ENCODE measurements at places on chromosomes 13 and 19.

DNA sequence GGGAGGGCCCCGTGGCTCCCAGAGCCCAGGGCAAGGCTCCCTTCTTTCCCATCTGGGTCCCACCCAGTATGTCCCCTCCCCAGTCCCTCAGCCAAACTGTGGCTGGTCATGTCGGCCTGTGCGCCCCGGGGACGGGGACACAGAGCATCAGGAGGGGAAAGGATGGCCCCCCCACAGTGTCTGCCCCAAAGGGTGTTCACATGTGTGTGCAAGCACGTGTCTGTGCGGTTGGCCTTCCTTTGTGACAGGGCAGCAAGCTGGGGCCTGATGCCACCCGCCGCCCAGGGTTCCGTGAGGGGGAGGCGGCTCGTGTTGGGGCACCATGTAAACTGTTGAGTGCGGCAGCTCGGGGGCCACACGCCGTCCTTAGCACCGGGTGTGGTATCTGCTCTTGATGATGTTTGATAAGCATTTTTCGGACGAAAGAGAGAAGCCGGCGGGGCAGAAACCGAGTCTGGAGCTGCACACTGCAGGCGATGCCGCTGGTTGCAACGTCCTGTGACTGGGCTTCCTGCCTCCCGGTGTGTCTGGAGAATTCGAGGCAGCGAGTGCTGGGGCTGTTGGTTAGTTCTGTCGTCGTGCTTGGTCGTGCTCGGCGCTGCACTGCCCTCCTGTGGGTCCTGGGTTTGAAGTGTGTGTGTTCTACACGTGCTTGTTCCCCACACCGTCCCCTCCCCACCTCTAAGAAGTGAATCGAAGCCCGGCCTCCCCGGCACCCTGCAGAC, 18.4 kb downstream of the GNA11 start:
- no peak for DNase-seq

DNA sequence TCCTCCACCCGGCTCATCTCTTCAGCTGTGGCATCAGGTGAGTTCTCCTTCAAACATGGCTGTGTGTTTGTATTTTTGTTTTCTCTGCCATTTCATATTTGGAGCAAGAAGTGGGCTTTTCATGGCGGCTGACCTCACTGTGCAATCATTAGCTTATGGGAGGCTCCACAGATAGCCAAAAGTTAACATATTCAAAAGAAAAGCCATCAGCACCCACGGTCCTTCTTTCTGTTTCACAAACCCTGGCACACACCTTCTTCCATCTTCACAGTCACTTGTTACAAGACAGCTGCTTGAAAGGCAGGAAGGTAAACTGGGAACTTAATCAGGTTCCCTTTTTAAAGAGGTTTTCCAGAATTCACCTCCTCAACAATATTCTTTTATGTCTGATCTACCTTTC, 69.3 kb upstream of the ATP12A start:
- DNase-seq = no peak

DNA sequence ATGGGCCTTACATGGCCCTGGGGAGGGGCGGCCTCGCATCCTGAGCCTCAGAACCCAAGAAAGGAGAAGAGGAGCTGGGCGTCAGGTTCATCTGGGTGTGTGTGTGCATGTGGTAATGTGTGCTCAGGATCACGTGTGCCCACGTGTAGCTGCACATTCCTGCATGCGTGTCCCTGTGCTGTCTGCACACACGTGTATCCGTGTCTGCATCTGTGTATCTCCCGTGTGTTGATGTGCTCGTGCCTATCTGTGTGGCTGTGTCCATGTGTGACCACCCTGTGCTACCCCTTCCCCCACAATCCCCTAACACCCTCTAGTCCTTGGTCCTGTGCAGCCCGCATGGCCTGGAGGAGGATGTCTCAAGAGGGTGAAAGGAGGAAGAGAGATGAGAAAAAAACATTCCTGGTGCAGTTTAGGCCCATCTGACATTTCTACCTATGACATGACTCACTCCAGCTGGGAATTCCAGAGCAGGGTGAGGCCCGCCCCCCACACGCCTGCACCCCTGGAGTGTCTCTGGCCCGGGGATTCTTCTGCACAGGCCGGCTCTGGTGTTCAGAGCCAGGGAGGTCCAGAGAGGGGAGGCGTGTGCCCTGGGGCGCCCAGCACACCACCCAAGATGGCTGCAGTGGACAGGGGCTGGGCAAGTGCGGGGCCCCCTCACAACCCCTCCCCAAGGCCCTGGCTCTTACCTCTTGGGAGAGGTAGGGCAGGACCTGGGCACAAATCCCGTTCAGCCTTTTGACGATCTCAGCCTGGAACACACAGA, 7.1 kb downstream of the TLE5 start:
- no peak for DNase-seq

- no peak for DNase-seq
These were observed 1328.6 kb downstream of the UQCRFS1 start for GRCh38 chr19:27884376-27884775.

DNA sequence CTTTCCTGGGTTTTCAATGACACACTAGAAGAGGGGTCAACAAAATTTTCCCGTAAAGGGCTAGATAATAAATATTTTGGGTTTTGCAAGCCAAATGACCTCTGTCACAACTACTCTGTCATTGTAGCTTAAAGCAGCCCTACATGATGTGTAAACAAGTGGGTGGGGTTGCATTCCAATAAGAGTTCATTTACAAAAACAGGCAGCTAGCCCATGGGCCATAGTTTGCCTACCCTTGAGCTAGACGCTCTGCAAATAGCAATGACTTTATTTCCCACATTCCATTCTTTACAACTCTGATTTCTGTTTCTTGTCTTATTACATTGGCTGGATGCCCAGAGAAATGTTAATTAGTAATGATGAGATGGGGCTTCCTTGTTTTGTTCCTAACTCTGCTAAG, 76.0 kb downstream of the ZNF557 start:
- DNase-seq = no peak

All from GDM1 (cell line).